ENCODE measurements at places on chromosomes 6 and 20. TPM values are rescaled to one million over a fixed set of nuclear protein-coding genes. Genes with fewer than 3 reads are reported as not detected.

DUSP15 gene
- 13.2 TPM for total RNA-seq

MTFR2 gene
- total RNA-seq: 1.3 TPM

FITM2 gene
- 10.0 TPM for total RNA-seq

SLC22A2 gene
- total RNA-seq: 27.9 TPM

DNA sequence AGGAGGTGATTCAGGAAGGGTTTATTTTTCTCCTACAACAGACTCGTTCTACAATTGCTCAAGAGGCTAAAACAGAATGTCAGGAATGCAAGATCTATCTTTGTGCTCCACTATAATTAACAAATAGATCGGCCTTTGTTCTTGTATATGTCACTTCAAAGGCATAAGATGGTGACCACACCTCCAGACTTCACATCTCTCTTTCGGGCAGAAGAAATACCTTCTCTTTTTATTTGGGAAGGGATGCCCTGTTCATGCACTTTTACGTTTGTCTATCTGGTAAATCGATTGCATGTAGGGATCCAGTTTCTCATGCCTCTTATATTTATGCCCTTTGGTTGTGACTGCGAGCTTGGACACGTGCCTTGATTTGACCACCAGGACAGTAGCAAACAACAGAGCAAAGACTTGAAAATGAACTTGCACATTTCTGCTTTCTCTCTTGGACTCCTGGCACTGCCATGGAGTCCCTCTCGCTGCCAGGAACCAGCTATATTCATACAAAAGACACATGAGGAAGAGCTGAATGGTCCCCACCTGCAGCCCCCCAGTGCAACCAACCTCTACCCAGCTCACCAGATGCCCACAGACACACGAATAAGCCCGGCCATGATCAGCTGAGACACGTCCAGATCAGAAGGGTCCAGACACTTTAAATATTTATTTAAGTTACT, 219.8 kb upstream of the STXBP5 start:
- DNase-seq: no peak

- no peak for DNase-seq
Measured at GRCh38 chr6:138653435-138653834, 120.1 kb upstream of the CCDC28A start.

DNA sequence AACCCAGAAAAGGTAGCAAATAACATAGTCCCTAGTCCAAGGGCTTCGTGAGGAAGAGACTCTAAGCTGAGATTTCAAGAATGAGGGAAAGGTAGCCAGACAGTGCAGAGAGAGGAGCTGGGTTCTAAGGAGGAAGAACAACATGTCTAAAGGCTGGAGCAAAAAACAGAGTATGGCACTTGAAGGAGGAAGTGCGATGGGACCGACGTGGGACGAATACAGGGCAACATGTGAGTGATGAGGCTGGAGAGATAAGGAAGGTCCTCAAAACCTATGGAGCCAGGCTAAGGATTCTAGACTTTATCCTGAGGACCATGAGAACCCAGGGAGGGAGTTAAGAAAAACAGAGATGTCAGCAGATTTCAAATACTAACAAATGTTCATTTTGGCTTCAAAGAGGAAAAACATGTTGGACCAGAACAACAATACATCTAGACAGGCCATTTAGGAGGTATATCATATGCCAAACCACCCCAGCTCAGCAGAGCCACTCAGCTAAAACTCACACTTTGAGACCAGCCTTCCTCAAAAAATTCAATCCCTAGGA, 17.5 kb downstream of the ATXN1 start:
- no peak for DNase-seq

DNA sequence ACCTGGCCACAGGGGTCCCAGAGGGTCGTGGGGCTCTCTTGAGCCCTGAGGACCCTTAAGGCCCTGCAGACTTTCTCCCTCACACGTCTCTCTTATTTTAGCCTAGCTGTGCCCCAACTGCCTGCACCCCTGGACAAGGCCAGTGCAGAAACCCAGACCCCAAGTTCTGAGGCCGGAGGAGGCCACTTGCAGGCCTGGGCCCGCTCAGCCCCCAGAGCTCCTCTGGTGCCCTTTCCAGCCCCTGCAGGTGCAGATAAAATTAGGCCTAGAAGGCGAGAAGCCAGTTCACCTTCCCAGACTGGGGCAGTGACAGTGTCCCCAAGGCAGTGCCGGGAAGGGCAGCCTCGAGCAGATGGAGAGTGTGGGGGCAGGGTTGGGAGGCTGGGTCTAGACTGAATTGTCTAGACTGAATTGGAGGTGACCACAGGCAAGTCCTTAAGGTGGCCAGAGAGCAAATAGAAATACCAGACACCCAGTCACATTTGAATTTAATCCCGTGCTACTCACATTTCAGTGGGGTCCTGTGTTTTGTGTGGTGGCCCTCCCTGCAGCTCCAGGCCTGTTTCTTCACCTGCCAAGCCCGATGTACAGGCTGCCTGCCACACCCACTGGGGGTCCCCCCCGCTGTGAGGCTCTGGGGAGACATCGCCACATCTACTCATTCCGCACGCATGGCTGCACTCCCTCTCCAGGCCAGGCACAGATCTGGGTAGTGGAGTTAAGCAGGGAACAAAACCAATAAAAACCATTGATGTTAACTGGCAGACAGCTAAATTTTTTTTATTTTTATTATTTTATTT, 8.6 kb upstream of the IP6K3 start:
- DNase-seq: peak; percentile 55

GRCh38 chr6:71038711-71039344, 82.0 kb upstream of the B3GAT2 start:
- DNase-seq: peak; percentile 33

- no peak for DNase-seq
Measured at GRCh38 chr6:106757267-106757666, 127.9 kb downstream of the QRSL1 start.

- no peak for DNase-seq
Measured at GRCh38 chr20:11826334-11826733, 91.4 kb upstream of the BTBD3 start.
